ENCODE measurements at places on chromosomes 12 and 14. TPM values are rescaled to one million over a fixed set of nuclear protein-coding genes. Genes with fewer than 3 reads are reported as not detected.

- DNase-seq, result peak; percentile 72
Measured at GRCh38 chr12:113482334-113482733, 10.7 kb upstream of the LHX5 start.

- DNase-seq, result no peak
Measured at GRCh38 chr12:21183721-21184275, 52.8 kb downstream of the SLCO1B1 start.

- DNase-seq, result no peak
Measured at GRCh38 chr12:64828713-64829112, 4.3 kb downstream of the TBC1D30 start.

GRCh38 chr14:24408764-24409163 lies 10.0 kb downstream of the NYNRIN start:
- DNase-seq, result no peak

- no peak for DNase-seq
Measured at GRCh38 chr14:85416771-85417170, 113.2 kb upstream of the FLRT2 start.

DNA sequence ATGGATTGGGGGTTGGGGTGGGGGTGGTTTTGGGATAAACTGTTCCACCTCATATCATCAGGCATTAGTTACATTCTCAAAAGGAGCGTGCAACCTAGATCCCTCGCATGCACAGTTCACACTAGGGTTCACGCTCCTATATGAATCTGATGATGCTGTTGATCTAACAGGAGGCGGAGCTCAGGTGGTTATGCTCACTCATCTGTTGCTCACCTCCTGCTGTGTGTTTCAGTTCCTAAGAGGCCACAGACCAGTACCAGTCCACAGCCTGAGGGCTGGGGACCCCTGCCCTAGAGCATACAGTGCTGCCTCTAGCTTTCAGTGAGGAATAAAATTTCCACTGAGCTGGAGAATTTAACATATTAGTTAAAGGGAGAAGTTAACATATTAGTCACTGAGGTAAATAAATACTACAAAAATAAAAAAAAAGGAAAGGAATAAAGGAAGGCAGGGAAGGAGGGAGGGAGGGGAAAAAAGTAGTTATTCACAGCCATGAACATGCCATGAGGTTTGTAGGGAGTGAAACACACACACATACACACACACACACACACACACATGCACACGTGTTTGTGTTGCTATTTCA lies 612.7 kb upstream of the TBX3 start:
- DNase-seq, result no peak

- no peak for DNase-seq
Measured at GRCh38 chr14:69247676-69248440, 12.1 kb upstream of the GALNT16 start.

DNA sequence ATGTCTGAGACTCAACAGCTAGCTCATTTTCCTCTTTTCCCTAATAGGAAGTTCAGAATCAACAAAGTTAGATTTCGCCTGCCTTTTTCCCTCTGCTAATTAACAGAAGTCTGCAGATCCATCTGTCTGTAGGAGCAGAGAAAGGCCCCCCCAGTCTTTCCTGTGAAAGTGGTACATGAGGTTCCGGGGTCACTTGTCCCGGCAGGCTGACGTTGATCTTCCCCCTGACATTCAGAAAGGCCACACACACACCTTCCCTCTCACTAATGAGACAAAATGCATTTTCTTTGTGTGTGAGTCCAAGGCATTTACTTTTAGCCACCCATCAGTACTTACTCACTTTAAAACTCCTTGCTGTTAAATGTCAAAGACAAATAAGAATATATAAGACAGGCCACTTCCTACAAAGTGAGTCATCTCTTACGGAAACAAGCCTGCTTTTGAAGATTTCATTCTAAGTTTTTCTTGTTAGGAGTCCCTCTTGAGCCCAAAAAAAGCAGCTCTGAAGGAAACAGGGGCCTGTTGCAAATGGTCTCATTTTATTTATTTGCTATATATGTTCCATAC lies 138.7 kb downstream of the TTC7B start:
- no peak for DNase-seq

DNA sequence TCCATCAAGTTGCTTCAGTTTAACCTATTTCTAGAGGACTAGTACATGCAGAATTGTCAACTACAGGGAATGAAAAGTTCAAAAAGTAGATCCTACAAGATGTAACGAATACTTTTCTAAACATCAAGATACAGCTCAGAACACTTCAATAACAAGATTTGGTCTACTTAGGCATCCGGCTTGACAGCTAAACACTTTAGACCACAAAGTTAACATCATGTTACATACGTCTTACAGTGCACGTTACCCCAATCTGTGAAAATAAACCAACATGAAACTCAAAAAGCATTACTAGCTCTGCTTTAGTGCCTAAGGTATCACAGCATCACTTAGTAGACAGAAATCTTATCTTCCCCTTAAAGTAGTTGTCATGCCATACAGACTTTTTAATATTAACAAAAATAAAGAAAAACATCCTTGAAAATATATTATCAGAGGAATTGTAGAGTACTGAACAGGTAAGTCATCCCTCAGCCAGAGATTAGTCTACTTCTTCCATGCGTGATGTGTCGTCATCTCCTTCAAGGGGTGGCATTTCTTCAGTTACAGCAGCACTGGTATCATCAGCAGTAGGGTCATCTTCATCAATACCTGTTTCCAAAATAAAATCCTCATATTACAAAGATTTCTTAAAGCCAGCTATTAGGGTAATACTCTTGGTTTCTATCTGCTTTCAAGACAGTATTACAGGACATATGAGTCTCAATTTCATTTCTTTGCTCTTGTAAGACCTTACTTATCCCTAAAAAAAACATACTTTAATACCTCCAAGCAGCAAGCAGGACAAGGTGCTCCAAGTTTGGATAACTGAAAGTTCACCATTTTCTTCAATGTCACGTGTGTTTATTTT lies 5.4 kb downstream of the HSP90AA1 start:
- no peak for DNase-seq

AQP2 gene
- total RNA-seq, result not detected

ADAM20 gene
- 2.0 TPM for total RNA-seq

MIPOL1 gene
- total RNA-seq, result 13.8 TPM

RTN1 gene
- total RNA-seq, result 18.6 TPM
